ENCODE measurements at places on chromosomes 2 and 18.

- DNase-seq, result no peak
These were observed 617 bp downstream of the CCDC142 start for GRCh38 chr2:74481961-74482800.

DNA sequence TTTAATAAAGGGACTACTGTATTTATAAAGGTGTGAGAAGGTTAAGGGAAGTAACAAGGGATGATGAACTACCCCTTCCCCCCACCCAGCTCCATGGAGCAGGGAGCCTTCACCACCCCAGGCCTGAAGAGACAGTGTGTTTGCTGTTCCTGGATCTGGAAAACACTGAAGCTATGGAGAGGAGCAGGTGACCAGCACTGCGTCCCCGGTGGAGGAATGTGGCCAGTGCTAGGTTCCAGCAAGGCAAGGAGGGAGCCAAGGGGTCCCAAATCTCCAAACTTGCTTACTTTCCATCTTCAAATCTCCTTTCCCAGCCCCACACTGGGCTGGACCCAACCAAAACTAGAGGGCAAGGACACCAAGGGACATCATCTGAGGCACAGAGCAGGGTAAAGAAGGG lies 128.7 kb upstream of the CD302 start:
- DNase-seq, result no peak

GRCh38 chr2:107687073-107687472 lies 139.6 kb upstream of the RGPD4 start:
- no peak for DNase-seq

GRCh38 chr2:69224512-69224837 lies 162.6 kb downstream of the GFPT1 start:
- DNase-seq, result no peak

DNA sequence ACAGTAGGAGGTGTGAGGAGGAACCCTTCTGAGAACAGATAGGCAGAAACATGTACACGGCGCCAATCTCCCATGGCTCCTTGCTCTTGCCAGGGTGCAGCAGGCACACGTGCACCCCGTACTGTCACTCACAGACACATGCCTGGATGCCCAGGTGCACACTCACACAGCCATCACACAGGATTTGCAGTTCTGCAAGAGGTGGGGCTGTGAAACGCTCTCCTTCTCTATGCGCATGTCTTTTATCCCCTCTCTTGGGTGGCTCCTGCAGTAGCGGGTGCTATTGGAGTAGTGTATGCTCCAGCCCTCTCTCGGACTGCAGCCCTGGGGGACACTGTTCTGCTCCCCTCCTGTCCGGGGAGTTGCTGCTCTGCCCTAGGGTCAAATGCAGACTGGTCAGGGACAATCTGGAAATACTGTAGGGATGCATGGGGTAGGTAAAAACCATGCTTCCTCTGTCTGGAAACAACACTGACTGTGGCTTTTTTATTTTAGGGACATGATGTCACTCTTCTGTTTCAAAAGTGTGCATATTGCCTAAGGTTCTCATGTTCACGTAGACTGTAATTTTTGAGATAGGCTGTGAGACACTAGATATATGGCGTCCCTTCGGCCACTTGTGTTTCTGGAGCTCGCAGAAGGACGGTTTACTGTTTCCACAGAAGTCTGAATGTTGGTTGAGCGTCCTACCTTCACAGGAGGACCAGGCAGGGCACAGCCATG lies 118.5 kb downstream of the PRKCE start:
- no peak for DNase-seq

DNA sequence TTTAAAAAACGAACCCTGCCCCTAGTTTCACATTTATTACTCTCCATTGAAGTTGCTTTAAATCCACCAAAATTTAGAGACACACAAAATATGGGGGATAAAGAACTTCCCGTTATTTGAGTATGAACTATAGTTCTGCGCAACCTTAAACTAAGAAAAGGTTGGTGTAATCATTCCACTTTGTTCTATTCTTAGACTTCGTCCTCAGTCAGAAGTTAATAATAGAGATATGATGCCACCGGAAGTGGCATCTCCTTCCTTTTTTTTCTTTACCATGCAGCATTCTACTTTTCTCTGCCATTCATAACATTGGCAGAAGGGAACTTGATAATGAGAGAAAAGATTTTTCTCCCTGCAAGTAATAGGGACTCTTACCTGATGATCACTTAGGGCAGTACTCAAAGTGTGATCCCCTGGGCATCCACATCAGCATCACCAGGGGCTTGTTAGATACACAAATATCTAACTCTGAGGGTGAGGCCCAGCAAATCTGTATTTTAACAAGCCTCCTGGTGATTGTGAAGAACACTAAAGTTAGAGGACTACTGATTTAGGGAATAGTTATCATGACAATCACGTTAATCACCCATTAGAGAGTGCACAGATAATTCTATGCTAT lies 147.7 kb upstream of the DTNA start:
- no peak for DNase-seq

- no peak for DNase-seq
These were observed 78.5 kb upstream of the SULT1C3 start for GRCh38 chr2:108161298-108161697.

DNA sequence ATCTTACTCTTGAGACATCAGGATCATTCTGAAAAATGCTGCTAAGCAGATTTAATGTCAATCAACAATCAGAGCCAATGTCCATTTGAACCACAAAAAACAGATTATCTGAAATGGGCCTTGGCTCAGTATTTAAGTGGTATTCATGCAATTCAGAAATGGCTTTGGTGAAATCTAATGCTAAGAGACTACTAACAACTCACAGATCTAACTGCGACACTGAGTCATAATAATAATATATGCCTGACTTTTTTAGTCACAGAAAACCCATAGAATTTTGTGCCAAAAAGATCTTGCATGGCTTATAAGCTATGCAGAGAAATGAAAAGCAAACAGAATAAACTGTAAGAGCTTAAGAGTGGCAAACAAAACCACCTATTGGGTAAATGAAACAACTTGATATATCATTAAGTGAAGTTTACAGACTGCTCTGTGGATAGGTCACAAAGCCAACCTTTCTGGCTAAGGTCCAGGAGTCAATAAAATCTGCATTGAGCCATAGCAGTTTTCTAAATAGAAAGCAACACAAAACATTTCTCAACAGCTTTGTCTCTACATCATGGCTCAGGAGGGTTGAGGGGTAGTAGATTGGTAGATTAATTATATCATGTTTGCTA lies 234.3 kb downstream of the LRATD1 start:
- DNase-seq, result no peak

DNA sequence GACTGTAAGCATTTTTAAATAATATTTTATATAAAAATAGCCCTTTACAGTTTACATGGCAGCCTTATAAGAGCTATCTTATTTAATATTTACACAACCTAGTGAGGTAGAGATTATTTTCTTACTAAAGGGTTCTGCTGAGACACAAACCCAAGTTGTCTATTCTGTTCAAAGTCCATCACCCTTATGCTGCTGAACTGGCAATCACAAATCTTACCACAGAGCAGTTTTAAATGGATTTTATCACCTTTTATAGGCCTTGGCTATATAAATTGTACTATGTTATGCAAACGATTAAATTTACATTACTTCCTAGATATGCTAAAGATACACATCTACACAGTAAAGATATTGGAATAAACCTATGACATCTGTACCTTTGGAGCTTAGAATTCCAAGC lies 40.7 kb downstream of the RBM45 start:
- DNase-seq, result no peak

- DNase-seq, result no peak
These were observed 36.3 kb downstream of the HDHD2 start for GRCh38 chr18:47113796-47114540.

- no peak for DNase-seq
These were observed 48.6 kb upstream of the FSIP2 start for GRCh38 chr2:185689906-185690539.

DNA sequence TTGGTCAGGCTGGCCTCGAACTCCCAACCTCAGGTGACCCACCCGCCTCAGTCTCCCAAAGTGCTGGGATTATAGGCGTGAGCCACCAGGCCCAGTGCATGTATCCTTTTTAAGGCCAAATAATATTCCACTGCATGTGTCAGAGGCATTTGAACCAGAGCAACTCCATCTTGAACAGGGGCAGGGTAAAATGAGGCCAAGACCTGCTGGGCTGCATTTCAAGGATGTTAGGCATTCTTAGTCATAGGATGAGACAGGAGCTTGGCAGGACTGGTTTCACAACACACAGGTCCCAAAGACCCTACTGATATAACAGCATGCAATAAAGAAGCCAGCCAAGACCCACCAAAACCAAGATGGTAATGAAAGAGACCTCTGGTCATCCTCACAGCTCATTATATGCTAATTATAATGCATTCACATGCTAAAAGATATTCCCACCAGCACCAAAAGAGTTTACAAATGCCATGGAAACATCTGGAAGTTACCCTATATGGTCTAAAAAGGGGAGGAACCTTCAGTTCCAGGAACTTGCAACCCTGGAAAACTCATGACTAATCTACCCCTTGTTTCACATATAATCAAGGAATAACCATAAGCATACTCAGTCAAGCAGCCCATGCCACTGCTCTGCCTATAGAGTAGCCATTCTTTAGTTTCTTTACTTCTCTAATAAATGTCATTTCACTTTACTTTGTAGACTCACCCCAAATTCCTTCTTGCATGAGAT lies 204.6 kb downstream of the RAB3GAP1 start:
- DNase-seq, result no peak

GRCh38 chr2:120192280-120192679 lies 30.9 kb downstream of the TMEM185B start:
- DNase-seq, result no peak

DNA sequence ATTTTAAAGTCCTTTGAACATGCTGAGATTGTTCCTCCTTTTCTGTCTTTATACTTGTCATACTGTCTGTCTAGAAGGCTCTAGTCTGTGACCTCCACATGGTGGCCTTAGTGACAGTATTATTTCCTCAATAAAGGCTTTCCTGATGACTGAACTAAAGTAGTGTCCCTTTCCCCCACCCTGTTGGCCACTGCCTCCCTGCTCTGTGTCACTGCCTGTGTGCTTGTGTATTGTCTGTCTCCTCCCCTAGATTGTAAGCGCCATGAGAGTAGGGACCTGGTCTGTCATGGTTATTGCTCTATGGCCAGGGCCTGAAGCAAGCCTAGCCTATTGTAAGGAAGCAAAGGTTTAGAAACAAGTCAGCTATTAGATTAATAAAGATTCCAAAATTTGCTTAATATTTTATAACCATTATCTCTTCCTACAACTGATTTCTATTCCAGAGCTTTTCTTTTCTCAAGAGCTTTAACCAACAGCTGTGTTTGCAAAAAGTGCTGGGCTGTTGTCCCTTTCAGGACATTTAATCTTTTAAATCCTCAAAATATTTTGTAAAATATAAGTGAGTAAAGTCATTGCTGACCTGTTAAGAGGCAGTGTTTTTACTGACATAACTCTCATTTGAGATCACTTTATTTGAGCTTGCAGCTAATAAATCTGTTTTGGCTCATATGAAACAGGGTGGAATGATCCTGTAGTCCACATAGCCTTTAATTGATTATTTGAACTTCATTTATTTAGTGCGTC lies 35.5 kb downstream of the DIS3L2 start:
- DNase-seq, result no peak

DNA sequence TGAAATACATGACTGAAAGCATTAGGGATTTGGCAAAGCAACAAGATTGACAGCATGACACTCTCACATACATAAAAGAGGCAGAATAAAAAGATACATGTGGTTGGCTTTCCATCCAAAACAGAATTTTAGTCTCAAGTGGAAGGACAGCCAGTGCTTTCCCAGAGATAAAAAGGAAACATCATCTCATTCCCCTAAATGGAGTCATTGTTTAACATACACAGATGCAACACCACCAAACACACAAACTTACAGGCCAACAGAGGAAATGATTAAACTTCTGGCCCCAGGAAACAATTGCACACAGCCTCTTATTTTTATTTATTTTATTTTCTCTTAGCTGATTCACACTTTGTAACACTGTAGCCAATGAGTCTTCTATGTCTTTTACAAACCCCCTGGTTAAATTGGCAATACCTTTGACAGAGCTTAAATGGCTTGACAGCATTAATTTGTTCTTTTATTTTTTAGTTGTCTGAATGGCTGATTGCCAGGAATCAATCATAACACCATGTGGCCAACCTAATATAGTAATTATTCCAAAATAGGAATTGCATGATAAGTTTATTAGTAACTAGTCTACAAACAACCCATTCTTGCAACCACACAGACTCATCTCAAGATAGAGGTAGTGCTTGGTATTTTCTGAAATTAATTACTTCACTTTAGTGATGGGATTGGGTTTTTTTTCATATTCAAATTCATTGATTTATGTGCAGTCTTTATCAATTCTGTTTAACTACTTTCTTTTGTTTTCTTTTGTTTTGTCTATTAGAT lies 190.5 kb downstream of the RND3 start:
- DNase-seq, result peak; percentile 94

DNA sequence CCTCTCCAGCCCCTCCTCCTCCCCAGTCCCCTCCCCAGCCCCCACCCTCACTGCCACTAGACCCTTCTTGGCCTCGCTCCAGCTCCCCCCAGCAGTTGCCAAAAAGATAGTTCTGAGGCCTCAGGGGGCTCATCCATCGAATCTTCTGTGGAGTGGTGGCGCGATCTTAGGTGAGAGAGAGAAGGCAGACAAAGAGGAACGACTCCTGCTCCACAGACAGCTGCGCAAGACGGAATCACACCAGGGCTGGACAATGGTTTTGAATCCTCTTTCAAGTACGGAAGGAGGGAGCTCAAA lies 68.1 kb downstream of the LAMA3 start:
- DNase-seq, result no peak

Data from NCI-H446 treated with DMSO at 0.1 percent for 48 hours (cell line).